ENCODE measurements at places on chromosomes 7 and 10.

DNA sequence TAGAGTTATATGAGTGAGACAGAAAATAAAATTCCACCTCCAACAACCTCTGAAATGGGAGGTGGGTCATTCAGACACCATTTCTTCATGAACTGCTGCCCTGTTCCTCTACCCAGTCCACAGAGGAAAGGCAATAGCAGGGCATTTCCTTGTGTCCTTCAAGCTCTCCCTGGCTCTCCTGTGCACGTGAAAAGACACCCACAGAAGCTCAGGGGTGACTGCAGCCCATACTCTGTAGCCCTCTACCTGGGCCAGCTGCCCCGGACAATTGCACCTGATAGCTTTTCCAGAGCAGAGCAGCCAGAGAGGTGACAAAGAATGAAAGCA, 10.0 kb downstream of the ST8SIA6 start:
- no peak for DNase-seq

GRCh38 chr10:16776896-16777295, 40.3 kb downstream of the RSU1 start:
- no peak for DNase-seq

GRCh38 chr7:48094861-48095293, 5.8 kb downstream of the UPP1 start:
- DNase-seq, result no peak

GRCh38 chr7:7895004-7895650, 73.5 kb upstream of the GLCCI1 start:
- no peak for DNase-seq

GRCh38 chr10:91672021-91672608, 39.2 kb upstream of the PPP1R3C start:
- DNase-seq, result no peak

- no peak for DNase-seq
Observed at GRCh38 chr10:92697663-92698511, 8.1 kb downstream of the HHEX start.

- no peak for DNase-seq
Observed at GRCh38 chr10:5545011-5545410, 20.2 kb downstream of the CALML3 start.

GRCh38 chr7:151607464-151607867, 87.8 kb upstream of the RHEB start:
- DNase-seq, result no peak

GRCh38 chr7:133602291-133602690, 349.4 kb downstream of the EXOC4 start:
- DNase-seq, result no peak

DNA sequence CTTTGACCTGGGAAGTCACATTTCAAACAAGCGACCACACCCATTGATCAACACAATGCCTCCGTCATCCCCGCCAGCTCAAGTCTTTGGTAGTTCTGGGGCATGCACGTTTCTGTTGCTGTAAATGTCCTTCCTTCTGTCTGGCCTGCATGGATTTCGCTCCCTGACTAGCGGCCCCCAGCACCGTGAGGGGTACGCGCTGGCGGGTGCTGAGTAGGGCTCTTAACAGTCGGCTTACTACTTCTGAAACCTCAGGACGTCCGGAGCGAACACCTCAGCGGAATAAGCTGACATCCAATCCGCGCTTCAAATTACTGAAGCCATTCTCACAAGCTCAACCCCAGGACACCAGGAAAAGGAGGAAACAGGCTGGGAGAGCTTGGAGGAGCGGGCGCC, 505 bp downstream of the NUDCD3 start:
- peak; percentile 38 for DNase-seq

DNA sequence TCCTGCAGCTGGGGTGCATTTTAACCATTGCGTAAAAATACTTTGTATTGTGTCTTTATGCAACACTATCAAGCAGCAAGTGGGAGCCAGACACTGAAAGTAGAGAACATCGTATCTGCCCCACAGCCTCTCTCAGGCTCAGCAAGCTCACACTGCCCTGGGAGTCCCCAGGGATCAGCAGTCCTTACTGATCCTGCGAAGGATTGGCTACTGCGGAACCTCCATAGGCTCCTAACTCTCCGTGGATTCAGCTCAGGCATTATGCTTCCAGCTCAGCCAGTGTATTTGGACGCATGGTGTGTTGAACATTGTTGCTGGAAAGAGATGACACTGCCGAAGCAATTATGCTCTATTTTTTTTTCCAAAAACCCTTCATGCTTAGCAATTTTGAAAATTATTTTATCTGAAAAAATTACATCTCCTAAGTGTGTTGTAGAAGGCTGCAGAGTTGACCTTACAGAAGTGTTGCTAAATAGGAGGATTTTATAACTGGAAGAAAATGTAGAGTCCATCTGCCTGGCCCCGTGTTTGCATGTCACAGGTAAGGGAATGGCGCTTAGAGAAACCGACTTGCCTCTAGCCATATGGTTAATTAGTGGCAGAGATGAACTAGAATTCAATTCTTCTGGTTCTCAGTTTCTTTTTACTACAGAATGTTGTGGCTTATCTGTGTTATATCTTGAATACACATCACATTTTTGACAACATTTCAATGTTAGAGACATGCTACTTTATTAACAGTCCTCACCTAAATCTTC, 276.4 kb upstream of the COBL start:
- no peak for DNase-seq

DNA sequence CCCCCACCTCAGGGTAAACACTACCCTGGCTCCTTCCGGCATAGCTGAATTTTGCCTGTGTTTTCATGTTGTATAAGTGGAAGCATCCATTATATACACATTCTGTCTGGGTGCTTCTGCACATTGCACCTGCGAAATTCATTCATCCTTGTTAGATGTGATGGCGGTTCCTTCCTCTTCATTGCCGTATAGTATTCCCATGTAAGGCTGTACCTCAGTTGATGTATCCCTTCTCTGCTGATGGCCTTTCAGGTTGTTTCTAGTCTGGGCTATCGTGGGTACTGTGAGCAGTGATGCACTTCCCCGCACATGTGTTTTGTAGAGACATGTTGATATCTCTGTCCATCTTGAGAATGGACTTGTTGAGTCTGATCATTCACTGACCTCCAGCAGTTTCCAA, 28.9 kb downstream of the ELFN1 start:
- DNase-seq, result no peak

- DNase-seq, result no peak
Observed at GRCh38 chr7:81819861-81820260, 50.0 kb upstream of the HGF start.

- no peak for DNase-seq
Observed at GRCh38 chr10:92419740-92420545, 129.0 kb downstream of the MARCHF5 start.

GRCh38 chr7:157439761-157440160, 103.0 kb downstream of the DNAJB6 start:
- no peak for DNase-seq

- DNase-seq, result no peak
Observed at GRCh38 chr7:45653209-45653907, 79.2 kb downstream of the ADCY1 start.

- DNase-seq, result peak; percentile 85
Observed at GRCh38 chr7:6435486-6436384, 12.0 kb downstream of the DAGLB start.

DNA sequence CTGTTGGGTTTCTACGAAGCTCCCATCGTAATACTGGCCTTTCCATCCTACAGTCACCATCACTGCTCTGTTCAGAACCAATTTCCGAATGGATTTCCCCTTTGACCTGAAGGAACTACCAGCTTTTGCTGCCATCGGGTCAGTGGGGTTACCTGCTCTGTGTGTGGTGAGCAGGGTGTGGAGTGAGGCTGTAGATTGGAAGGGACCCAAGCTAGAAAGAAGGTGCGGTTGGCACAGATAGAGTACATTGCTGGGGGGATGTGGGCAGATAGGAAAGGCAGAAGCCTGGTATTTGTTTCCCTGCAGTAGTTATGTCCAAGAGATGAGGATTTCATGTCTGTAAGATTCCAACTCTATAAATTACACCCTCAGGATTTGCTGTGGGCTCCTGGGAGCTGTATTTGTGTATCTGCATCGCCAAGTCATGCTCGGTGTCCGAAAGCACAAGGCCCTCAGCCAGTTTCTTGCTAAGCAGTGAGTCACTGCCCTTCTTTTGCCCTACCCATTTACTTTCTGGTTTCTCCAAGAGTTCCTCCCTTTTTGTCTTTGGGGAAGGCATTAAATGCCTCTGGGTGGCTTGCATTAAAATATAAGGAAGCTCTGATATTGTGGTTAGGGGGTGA, 15.4 kb downstream of the CLCN1 start:
- DNase-seq, result no peak

DNA sequence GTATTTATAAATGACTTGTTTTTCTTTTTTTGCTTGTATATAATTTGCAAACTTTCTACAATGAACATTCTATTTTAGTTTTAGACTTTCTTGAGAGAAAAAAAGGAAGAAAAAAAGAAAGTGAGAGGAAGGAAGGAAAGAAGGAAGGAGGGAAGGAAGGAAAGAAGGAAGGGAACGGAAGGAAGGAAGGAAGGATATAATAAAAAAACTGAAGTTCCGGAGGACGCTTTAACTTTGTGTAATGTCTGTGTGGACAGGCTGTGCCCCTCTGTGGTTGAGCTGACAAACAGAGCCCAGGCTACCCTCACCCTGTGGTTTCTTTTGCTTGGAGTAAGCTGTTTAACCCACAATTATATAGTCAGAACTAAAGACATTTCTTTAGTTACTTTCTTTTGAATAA, 108.7 kb downstream of the SEMA3D start:
- no peak for DNase-seq

DNA sequence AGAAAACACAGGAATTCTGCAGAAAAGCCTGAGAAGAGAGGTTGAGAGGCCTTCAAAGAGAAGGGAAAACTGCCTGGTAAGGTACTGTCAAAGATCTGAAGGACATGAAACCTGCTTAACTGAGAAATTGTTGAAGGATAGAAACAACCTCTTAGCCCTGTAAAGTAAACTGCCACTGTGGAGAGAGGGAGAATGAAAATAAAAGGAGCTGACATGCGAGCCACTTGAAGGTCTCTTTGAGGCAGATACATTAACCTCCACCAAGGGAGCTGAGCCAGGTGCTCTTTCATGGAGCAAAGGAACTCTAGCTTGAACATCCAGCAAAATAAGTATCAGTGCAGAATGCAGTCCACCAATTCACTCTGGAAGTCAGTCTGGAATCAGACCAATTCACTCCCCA, 108.8 kb upstream of the FEZF1 start:
- DNase-seq, result no peak

DNA sequence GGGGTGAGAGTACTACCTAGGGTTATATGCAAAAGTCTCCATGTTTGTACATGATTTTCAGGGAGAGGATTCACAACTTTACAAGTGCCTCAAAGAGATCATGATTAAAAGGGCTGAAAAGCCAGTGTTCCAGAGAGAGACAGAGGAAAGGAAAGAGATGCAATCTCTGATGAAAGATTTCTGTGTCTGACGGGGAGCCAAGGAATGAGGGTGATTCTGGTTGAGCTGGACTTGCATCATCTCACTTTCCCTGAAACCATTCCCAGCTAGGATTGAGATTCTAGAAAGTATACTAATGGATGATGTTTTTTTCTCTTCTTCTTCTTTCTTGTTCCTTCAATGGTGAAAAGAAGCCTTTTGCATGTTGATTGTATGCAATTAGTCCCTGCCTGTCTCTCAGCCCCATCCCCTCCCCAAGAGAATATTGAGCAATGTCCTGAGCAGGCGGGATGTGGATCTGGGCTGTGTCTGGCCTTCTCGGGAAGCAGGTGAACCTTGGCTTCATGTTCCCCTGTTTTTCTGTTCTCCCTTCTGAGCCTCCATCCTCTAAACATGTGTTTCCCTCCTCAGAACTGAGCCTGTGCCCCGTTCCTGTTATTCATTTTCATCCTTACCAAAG, 186.1 kb downstream of the ZNF365 start:
- DNase-seq, result no peak

GRCh38 chr10:2619916-2620315, 447.4 kb upstream of the PFKP start:
- no peak for DNase-seq

DNA sequence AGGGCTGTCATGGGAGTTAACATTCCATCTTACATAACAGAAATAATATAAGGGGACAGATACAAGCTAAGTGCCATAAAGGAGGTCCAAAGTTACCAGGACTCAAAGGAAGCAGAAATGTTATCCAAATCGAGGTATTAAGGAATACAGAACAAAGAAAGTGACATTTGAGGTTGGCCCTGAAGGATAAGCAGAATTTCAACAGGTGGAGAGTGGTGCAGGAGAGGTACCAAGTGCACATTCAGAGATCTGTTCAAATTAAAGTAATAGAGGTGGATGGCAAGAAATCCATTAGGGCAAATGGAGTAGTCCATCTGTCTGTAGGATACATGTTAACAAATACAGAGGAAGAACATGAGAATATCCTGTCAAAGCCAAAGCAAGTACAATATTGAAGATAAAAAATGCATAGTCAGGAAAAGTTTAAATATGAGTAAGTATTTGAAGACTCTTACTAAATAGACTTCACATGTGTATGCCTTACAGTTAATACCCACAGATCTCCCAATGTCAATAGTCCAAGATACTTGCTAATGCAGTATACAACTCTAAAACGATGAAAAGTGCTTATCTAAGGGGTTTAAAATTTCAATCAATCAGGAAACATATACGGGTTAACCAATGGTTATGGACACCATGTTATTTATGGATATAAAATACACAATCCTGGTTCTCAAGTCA, 10.0 kb downstream of the CDK6 start:
- DNase-seq, result no peak

DNA sequence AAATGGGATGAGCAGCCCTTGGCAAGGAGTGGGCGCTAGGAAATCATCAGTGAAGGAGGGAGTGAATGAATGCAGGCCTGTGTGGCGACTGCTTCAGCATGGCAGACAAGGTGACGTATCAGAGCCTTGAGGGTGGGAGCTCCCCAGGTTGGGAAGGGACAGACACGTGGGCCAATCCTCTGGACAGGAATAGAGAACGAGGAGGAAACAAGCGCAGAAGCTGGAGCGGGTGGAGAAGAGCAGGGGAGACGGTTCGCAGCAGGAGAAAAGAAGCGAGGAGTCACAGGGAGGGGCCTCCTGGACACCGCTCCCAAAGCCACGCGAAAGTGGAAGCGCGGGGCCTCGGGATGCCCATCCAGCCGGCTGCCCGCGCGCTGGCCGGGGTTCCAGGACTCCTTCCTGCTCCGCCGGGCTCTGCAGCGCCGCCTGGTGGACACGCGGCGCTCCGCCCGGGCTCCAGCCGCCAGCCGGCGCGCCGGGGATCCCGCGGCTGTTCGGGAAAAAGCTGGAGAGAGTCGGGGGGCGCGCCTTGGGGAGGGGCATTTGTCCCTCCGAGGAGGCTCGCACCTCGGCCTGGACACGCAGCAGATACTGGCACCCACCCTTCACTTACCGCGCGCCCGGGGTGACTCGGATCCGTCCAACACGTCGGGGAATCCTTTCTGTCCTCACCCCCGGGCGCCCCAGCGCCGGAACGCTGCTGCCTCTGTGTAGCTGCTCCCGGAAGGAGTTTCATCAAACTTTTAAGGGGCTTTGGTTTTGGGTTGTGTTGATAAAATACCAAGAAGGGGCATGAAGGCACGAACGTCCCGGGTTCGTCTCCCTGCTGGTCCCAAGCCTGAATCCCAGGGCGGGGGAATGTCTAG, 6.3 kb downstream of the ZNF503 start:
- no peak for DNase-seq

- no peak for DNase-seq
Observed at GRCh38 chr10:16195178-16195769, 241.5 kb upstream of the PTER start.

- no peak for DNase-seq
Observed at GRCh38 chr10:103695584-103696005, 159.8 kb downstream of the SH3PXD2A start.

GRCh38 chr10:12221323-12222298, 25.6 kb downstream of the CDC123 start:
- no peak for DNase-seq

Data from CD4-positive, alpha-beta T cell treated with Interleukin-4 for 4 hours (primary cell).